ENCODE measurements at places on chromosomes 3 and 15.

DNA sequence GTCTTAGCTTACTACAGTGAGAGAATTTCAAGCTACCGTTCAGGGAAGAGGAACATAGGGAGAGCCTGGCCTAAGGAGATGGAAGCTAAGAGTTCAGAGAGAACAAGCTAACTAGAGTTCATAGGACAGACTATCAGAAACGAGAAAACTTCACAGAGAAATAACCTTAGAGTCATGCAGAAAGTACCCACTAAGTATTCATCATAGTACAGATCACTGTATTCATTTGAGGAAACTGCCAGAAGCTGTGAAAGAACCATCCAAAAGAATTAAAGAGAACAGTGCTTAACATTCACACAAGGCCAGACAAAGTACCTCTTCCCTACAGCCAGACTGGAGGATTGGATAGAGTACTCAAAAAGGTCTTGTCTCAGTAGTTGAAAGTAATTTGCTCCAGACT, 15.2 kb upstream of the GBE1 start:
- DNase-seq, result no peak

- no peak for DNase-seq
Observed at GRCh38 chr15:75844629-75845335, 1.5 kb downstream of the UBE2Q2 start.

GRCh38 chr3:190716961-190717360, 145.5 kb downstream of the GMNC start:
- DNase-seq, result no peak

DNA sequence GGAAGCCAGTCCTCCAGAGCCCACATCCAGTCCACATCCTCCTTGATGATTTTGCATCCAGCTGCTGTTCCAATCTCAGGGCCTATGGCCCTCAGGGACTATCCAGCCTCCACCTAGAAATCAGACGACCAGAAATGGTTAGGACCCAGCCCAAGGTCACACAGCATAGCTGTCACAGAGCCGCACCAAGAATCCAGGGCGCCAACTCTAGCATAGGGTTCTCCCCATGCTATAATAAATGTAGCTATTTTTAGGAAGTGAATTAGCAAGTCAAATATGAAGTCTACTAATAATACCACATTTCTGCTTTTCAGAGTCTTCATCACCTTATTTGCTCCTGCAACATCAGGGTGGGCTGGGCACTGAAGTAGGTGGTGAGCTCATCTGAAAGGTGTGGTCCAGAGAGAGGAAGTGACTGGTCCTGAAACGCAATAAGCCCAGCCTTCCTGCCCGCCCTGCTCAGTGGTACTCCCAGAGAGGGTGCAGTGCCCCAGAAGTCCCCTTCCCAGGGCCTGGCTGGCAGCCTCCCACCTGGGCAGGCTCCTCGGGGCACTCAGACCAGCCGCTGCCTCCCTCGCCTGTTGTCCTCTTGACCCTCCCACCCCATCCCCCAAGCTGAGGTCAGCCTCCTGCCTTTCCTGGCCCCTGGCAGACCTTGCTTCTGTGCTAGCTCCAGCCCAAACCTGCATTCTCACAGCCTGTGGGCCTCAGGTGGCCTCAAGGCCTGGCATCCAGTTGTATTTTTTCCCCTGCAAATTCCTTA, 17.6 kb upstream of the CYP11A1 start:
- no peak for DNase-seq

GRCh38 chr15:48500595-48500994, 144.9 kb downstream of the FBN1 start:
- no peak for DNase-seq

DNA sequence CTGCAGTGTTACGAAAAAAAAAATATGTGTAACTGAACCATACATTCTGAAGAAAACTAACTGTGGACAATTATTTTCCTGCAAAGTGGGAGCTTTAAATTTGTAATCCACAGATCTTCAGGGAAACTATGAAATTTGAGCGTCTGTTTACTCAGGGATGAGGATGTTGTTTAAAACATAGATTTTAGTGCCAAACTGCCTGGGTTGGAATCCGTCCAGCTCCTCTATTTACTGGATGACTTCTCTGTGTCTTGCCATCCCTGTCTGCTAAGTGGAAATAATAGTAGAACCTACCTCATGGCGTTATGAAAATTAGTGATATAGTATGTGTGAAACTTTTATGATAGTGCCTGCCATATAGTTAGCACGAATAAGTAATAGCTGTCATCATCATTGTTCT, 666.5 kb downstream of the SQOR start:
- DNase-seq, result no peak

GRCh38 chr3:46470831-46471230, 6.1 kb upstream of the LTF start:
- no peak for DNase-seq

GRCh38 chr15:99481113-99481950, 84.5 kb upstream of the MEF2A start:
- no peak for DNase-seq

- no peak for DNase-seq
Observed at GRCh38 chr15:58401991-58402649, 29.7 kb upstream of the LIPC start.

GRCh38 chr3:37384117-37384516, 209.7 kb upstream of the LRRFIP2 start:
- no peak for DNase-seq

- no peak for DNase-seq
Observed at GRCh38 chr15:78316283-78317083, 17.1 kb upstream of the SKIC8 start.

DNA sequence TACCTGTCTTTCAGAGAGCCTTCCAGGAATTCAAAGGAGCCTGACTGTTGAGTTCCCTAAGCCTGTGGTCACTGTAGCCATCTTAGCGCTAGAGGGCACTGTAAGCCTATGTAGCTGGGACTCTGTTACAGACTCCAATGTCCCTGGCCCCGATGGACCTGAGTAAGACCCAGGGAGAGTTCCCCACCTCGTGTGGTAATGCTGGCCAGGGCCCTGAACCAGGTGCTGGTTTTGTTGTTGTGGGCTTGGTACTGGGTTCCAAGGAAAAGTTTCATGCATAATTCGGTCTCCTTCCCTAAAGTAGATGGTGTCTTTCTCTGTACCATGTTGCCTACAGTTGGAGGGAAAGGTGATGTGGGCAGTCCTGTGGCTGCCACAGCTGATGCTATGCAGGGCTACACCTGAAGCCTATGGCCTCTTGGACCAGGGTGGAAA, 32.4 kb downstream of the CDAN1 start:
- peak; percentile 35 for DNase-seq

GRCh38 chr3:31495971-31496665, 36.6 kb upstream of the STT3B start:
- DNase-seq, result peak; percentile 21

DNA sequence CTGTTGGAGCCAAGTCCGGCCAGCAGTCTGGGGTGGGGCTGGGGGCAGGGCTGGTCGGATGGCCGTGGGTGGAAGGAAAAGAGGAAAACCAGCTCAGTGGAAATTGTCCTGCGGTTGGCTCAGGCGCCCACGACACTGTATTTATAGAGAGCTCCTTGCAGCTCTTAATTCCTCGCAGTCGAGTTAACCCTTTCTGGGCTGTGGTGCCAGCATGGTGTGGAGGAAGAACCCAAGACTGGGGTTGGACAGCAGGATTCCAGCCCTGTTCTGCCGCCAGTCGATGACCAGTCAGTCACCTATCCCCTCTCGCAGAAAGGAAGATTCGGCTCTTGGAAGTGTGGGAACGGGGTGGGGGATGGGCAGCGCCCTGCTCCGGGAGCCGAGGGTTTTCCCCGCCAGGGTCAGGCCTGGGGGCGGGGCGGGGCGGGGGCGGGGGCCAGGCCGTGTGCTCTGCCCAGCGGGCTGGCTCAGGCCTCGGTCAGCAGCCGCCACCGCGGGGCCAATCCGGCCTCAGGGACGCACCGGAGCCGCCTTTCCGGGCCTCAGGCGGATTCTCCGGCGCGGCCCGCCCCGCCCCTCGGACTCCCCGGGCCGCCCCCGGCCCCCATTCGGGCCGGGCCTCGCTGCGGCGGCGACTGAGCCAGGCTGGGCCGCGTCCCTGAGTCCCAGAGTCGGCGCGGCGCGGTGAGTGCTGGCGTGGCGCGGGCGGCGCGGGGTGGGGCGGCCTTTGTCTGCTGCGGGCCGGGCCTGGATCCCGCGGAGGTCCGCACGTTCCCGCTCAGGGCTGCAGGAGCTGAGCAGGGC, at the start of gene CD276:
TSS of gene CD276 (plus strand) at position 607 of the 804 bp plus-strand sequence. CDS start 15,257 bp downstream, outside the sequence.
- peak; percentile 76 for DNase-seq

DNA sequence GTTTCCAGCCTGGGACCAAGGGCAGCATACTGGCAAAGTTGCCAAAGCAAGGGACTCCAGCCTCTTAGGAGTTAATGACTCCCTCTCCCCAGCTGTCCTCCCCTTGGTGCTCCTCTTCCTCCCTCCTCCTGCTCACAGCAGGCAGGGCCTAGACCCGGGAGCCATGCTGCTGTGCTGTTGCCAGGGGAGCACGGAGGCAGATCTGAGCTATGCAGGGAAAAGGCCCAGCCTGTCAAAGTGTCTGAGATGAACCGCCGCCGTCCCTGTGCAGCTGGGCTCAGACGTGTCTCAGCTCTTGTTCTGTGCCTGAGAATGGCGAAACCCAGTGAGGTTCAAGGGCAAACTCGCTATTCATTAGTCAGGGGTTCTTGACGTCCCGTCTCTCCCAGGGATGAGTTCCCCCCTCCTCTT, 60.8 kb upstream of the POLG start:
- no peak for DNase-seq

DNA sequence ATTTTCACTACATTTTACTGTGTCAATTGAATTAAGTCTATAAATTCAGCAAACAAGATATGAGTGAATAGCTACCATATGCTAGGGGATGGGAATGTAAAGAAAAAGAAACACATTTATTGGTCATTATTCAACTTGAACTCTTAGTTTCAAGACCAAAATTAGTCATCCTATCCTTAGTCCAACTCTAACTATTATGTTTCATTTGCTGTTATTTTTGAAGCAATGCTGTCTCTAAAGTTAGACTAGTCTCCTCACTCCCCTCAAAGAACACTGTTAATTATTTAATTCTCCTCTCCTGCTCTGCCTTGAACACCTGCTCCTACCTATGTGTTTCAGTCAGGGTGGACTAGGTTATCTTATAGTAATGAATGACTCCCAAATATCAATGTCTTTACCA, 920.9 kb downstream of the TUSC7 start:
- DNase-seq, result no peak

DNA sequence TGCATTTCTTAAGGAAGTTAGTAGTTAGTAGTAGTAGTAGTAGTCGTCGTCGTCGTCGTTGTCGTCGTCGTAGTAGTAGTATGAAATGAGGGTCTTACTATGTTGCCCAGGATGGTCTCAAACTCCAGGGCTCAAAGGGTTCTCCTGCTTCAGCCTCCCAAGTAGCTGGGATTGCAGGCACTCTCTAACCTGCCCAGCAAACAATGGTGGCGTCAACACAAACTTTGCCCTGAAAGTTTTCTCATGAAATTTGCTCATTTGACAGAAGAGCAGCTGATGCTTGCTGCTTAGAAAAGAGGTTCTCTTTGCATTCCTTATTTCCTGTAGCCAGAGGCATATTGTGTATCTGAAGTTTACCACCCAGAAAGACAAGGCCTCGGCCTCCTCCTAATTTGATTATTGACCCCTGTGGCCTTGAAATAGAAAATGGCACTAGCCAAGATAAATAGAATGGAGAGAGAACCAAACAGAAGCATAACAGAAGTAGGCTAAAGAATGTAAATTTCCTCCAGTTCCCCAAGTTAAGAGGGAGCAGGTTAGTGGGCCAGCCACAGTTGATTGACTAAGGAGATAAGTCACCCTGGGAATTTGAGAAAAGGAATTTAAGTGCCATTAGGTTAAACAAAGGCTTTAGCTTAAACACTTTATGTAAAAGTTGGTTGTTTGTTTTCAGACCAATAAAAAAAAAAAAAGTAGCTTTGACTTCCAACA, 166.2 kb upstream of the ROBO2 start:
- no peak for DNase-seq

DNA sequence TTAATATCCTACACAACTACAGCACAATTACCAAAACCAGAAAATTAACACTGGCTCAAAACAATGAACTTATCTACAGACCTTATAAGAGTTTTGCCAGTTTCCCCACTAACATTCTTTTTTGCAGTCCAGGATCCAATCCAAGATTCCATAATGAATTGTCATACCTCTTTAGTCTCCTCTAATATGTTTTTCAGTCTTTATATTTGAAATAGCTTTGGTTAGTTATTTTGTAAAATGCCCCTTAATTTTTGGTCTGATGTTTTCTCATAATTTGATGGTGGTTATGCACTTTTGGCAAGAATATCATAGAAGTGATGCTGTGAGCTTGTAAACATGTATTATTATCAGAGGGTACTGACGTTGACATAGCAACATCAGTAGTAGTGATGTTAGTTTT, 124.3 kb downstream of the ISL2 start:
- DNase-seq, result no peak

DNA sequence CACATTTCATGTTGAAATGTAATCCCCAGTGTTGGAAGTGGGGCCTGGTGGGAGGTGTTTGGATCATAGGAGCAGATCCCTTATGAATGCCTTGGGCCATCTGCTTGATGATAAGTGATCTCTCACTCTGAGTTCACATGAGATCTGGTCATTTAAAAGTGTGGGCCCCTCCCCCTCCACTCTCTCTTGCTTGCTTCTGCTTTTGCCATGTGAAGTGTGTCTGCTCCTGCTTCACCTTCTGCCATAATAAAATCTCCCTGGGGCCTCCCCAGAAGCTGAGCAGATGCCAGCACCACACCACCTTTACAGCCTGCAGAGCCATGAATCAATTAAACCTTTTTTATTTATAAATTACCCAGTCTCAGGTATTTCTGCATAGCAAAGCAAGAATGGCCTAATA, 14.2 kb upstream of the CD200R1L start:
- no peak for DNase-seq

GRCh38 chr3:162489853-162490252, 993.2 kb downstream of the OTOL1 start:
- DNase-seq, result peak; percentile 5

DNA sequence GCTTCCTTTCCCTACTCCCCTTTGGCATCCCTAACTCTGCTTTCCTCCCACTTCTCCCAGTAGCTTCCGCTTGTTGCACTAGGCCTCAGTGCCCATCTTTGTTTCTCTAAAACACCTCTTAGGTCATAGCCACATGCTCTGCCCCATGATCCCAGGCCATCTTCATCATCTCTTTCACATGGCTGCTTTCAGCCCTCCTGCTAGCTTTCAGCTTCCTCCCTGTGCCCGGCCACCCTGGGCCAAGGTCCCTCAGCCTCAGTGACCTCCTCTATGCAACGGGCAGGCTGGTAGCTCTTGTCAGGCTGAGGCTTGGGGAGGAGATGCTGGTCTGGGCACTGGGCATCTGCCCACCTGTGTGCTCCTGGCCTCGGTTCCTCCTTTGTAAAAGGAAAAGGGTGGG, 2.3 kb downstream of the PLEKHO2 start:
- no peak for DNase-seq

Measured in muscle of back (tissue), 13 donors.